Retinal pigment epithelial cell (primary cell): ENCODE measurements at places on chromosomes 13 and 19.

- no peak for DNase-seq
These were observed 14.2 kb downstream of the ZIC2 start for GRCh38 chr13:99995589-99996380.

GRCh38 chr13:24381541-24382265, 72.3 kb downstream of the C1QTNF9 start:
- DNase-seq: no peak

- no peak for DNase-seq
These were observed 168.6 kb downstream of the ITGBL1 start for GRCh38 chr13:101621099-101621498.

GRCh38 chr13:51844862-51845573, at the start of gene TMEM272:
TSS of gene TMEM272 (minus strand) at chr13:51845177. CDS start at chr13:51838530, 6,647 bp downstream.
- no peak for DNase-seq
